Mesendoderm (in vitro differentiated cells): ENCODE measurements at places on chromosomes 3 and 15.
A peak's percentile ranks its signal among the peaks of the same experiment; 100 is the strongest.

DNA sequence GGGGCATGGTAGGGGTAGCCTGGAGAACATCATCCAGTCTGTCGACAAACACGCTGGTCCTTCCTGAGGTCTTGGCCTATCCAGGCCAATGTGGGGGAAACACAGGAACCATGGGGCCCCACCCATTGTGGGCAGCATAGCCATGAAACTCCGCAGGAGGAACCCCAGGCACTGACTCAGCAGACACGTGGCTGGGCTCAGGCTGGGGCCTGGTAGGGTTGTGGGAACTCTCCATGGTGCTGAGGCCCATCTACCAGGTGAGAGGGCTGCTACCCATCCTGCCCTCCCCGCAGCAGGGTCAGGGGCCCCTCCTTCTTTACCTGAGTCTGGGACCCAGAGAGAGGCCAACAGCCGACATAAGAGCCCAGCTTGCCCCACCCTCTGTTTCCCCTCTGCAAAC is 22.6 kb upstream of the CACNA2D2 start:
- no peaks in the 10 kb centered on the region for H3K36me3 ChIP-seq
- H3K27ac ChIP-seq = no peak overlapping the region
- peaks cover 10% of the 10 kb centered on the region for H3K4me1 ChIP-seq
- peak; percentile 83 for DNase-seq
- no peak overlapping the region for H3K4me3 ChIP-seq

DNA sequence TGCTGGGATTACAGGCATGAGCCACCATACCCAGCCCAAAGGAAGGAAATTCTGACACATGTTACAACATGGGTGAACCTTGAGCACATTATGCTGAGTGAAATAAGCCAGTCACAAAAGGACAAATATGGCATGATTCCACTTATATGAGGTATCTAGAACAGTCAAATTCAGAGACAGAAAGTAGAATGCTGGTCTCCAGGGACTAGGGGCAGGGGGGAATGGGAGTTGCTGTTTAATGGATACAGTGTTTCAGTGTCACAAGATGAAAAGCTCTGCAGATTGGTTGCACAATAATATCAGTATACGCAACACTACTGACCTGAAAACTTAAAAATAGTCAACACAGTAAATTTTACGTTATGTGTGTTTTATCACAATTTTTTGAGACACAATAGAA is 4.1 kb downstream of the SPATA12 start:
- H3K36me3 ChIP-seq = no peaks in the 10 kb centered on the region
- peaks cover 2% of the 10 kb centered on the region for H3K4me1 ChIP-seq
- no peak for DNase-seq
- no peaks in the 10 kb centered on the region for H3K27me3 ChIP-seq
- H3K27ac ChIP-seq = no peak overlapping the region

DNA sequence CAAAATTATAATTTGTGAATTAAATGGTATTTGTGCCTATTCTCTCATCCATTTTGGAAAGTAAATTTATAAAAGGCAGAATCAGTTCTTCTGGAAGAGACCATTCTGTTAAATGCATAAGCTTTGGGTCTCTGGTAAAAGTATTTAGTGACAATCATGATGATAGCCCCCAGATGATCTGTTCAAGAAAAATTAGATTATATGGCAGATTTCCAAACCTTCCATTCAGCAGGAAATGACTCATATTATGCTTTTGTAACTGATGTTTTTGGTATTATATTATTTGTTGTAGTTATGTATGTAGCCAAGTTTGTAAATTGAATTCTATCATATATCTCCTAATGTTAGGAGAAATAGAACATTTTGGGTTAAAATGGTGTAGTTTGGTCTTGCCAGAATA is 340.8 kb upstream of the DPH6 start:
- H3K27ac ChIP-seq = no peak overlapping the region
- DNase-seq = no peak
- no peaks in the 10 kb centered on the region for H3K36me3 ChIP-seq

GRCh38 chr15:34693053-34693744 is 61.6 kb downstream of the GJD2 start:
- H3K36me3 ChIP-seq = no peaks in the 10 kb centered on the region
- H3K4me3 ChIP-seq = no peak overlapping the region
- no peak for DNase-seq
- H3K27me3 ChIP-seq = no peaks in the 10 kb centered on the region
- H3K4me1 ChIP-seq = no peaks in the 10 kb centered on the region

DNA sequence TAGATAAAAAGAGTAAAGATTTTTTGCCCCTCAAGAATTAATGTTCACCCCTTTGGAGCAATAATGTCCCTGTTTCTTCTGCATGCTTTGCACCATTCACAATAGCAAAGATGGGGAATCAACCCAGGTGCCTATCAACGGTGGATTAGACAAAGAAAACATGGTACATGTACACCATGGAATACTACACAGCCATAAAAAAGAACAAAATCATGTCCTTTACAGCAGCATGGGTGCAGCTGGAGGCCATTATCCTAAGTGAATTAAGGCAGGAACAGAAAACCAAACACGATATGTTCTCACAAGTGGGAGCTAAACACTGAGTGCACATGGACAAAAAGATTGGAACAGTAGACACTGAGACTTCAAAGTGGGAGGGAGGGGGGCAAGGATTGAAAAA is 35.2 kb downstream of the AAGAB start:
- DNase-seq = no peak
- no peaks in the 10 kb centered on the region for H3K4me1 ChIP-seq
- no peak overlapping the region for H3K4me3 ChIP-seq
- no peaks in the 10 kb centered on the region for H3K36me3 ChIP-seq
- no peaks in the 10 kb centered on the region for H3K27me3 ChIP-seq

DNA sequence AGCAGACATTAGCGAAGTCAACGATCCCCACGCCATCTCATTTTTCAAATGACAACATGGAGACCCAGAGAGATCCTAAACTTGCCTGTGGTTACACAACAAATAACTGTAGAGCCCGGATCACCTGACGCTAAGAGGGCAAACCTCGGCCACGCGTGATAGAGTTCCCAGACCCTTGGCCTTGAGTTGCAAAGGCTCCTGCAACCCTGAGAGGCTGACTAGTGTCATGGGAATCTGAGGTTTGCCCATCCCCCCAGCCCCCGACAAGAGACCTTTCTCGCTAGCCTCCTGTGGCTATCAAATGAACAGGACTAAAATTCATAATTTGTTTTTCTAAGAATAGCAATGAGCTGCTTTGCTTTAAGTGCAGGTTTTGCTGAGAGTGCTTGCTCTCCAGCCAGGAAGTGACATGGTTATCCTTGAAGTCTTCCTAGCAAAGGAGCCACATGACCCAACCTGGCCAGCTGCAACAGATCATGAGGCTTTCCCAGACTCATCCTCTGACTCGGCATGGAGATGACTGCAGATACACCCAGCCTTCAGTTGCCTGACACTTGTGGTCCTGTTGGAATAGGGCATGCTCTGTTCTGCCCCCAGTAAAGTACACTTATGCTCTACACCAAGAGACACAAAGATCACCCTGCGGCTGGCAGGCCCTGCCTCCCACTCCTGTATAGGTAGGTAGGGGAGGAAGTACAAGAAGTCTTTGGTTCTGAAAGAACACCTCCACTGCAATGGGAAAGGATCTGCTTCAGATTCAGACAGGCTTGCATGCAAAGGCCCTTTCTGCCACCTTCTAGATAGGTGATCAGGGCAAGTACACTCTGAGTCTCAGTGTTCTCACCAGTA is 36.0 kb downstream of the MCF2L2 start:
- no peaks in the 10 kb centered on the region for H3K36me3 ChIP-seq
- peak; percentile 53 for DNase-seq
- no peak overlapping the region for H3K27ac ChIP-seq
- no peaks in the 10 kb centered on the region for H3K27me3 ChIP-seq
